ENCODE measurements at places on chromosomes 11 and 22. TPM values are rescaled to one million over a fixed set of nuclear protein-coding genes. Genes with fewer than 3 reads are reported as not detected.
A peak's percentile ranks its signal among the peaks of the same experiment; 100 is the strongest.

GRCh38 chr11:125263268-125263790, 98.8 kb downstream of the PKNOX2 start:
- H3K27me3 ChIP-seq = peaks cover 45% of the 10 kb centered on the region
- peak; percentile 99 for DNase-seq
- no peak overlapping the region for H3K4me3 ChIP-seq
- H3K27ac ChIP-seq = no peak overlapping the region
- peaks cover 17% of the 10 kb centered on the region for H3K4me1 ChIP-seq

GRCh38 chr22:49300951-49301397, 526.7 kb downstream of the BRD1 start:
- DNase-seq = no peak
- H3K27me3 ChIP-seq = no peaks in the 10 kb centered on the region
- no peak overlapping the region for H3K4me3 ChIP-seq
- H3K27ac ChIP-seq = no peak overlapping the region
- H3K36me3 ChIP-seq = no peaks in the 10 kb centered on the region
- H3K4me1 ChIP-seq = no peaks in the 10 kb centered on the region

DNA sequence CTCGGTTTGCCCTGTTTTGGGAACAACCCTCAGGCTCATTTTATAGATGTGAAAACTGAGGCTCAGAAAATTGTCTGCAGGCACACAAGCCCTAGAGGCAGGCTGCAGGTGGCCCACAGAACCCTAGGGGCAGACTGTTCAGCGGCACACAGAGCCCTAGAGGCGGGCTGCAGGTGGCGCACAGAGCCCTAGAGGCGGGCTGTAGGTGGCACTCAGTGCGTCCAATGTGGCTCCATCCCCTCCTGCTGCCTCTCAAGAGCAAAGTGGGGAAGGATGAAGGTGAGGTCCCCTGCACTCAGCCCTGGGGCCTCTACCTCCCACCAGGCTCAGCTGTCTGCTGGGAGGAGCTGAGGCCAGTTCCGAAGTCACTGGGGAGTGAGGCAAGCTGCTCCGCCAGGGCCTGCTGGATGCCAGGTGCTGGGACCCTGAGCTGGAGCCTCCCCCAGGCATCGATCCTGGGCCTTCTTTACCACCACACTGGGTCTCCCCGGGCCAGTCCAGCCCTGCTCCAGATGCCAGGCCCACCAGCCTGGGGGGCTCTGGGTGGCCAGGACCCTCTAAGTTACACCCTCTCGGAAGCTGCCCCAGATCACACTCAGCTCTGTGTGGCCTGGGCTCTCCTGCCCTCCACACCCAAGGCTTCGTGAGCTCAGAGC, 2.3 kb downstream of the ACY3 start:
- no peak overlapping the region for H3K4me3 ChIP-seq
- H3K4me1 ChIP-seq = no peaks in the 10 kb centered on the region
- DNase-seq = peak; percentile 57
- no peak overlapping the region for H3K27ac ChIP-seq

DNA sequence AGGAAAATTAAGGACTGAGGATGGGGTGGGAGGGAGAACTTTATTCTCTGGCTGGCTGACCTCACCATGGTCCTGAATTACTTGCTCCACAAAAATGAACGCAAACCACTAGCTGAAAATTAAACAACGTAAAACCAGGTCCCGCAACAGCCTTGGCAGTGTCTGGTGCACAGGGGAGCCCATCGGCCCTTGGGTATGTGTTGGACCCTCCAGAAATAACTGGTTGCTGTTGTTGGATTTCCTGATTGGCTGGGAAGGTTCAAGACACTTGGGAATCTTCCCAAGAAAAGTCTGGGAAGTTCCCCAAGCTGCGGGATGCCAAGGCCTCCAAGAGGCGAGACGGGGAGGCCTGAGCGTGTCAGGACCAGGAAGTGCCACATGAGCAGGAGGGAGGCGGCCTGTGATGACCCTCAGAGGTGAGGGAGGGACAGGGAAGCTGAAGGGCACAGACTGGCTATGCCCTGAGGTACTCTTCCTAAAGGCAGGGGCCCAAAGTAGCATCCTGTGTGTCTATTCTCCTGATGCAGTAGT, 10.4 kb upstream of the RASL10A start:
- no peaks in the 10 kb centered on the region for H3K4me1 ChIP-seq
- peaks cover 2% of the 10 kb centered on the region for H3K36me3 ChIP-seq
- H3K27me3 ChIP-seq = no peaks in the 10 kb centered on the region

DNA sequence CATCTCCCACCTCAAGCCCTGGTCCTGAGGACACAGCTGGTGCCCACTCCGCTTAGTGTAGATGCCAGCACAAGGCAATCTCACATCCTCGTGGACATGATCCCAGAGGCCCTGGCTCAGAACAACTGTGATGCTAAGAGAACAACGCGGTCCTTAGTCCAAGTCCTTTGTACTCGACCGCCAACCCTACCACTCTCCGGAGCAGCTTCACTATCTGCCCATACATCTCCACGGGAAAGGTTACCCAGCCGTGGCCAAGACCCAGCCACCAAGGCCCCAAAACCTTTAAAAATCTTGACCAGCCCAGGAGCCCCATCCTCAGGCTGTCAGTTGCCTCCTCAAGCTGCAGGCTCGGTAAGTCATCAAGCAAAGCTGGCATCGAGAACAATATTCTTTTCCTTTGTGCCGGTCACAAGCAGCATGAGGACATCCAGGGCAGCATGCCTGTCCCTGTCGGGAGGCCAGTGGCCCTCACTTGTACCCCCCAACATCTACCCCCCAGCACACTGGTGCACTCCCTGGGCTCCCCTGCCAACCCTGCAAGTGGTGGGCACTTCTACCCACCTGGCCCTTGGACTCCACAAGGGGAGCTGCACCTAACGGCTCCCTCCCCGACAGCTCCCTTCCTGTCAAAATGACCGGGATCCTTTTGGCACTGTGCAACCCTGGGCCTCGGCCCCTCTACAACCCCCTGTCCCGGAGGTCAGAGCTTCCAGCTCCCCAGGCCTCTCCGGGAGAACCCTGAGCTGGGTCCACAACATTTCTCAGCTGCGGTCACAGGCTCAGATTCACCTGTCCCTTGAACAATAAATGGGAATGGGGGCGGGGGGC, 2.5 kb downstream of the OSBPL5 start:
- no peak for DNase-seq
- peaks cover 34% of the 10 kb centered on the region for H3K4me1 ChIP-seq
- H3K4me3 ChIP-seq = no peak overlapping the region
- H3K27me3 ChIP-seq = no peaks in the 10 kb centered on the region

GRCh38 chr11:1879941-1880720, 11.6 kb downstream of the PRR33 start:
- no peak overlapping the region for H3K27ac ChIP-seq
- H3K36me3 ChIP-seq = no peaks in the 10 kb centered on the region
- DNase-seq = no peak
- H3K27me3 ChIP-seq = no peaks in the 10 kb centered on the region

- H3K4me3 ChIP-seq = no peak overlapping the region
- no peaks in the 10 kb centered on the region for H3K27me3 ChIP-seq
- peak; percentile 57 for DNase-seq
- H3K4me1 ChIP-seq = peaks cover 31% of the 10 kb centered on the region
Measured at GRCh38 chr11:65560555-65561418, 2.6 kb upstream of the LTBP3 start.

Gene MOV10L1
- not detected for total RNA-seq

Gene TOP3B
- 43.6 TPM for total RNA-seq

- no peak overlapping the region for H3K4me3 ChIP-seq
- no peaks in the 10 kb centered on the region for H3K36me3 ChIP-seq
- no peak for DNase-seq
Measured at GRCh38 chr11:120231963-120232362, 8.0 kb upstream of the POU2F3 start.

DNA sequence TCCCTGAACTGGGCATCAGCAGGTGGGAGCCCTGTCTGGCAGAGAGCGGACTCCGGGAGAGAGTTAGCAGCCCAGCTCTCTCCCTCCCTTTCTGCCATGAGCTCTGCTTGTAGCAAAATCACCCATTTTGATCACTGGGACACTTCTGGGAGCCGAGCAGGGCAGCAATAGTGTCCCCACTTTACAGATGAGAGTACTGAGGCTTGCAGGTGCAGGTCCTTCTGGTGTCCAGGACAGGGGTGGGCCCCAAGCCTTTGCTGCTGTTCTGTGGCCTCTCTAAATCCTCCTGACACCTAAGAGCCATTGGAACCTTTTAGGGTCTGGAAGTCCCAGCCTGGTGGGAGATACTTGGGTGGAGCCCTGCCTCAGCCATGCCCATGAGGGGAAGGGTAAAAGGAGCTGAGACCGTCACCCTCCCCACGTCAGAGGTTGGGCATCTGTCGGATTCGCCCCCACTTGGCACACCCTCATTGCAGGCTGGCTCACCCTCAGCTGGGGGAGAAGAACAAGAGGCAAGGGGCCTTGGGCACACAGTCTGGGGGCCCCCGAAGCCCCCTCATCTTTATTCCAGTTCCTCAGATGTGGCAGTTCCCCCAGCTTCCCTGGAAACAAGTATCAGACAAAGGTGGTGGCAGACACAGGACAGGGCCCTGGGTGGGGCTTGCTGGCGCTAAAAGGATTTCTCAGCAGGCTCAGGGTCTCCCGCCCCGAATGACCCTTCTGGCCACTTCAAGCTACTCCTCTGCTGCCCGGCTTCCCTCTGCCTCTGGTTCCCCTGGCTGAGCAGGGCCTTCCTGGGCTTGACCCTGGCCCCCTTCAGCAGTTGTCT, 4.5 kb downstream of the RIN1 start:
- no peak overlapping the region for H3K4me3 ChIP-seq
- H3K27ac ChIP-seq = peak overlapping the region; percentile 71
- DNase-seq = peak; percentile 69
- no peaks in the 10 kb centered on the region for H3K36me3 ChIP-seq
- H3K4me1 ChIP-seq = peaks cover 17% of the 10 kb centered on the region
- no peaks in the 10 kb centered on the region for H3K27me3 ChIP-seq

Gene GVQW3
- 8.1 TPM for total RNA-seq

- no peaks in the 10 kb centered on the region for H3K36me3 ChIP-seq
- DNase-seq = no peak
- H3K4me1 ChIP-seq = no peaks in the 10 kb centered on the region
- H3K27ac ChIP-seq = no peak overlapping the region
Measured at GRCh38 chr11:62024936-62025486, 57.6 kb upstream of the FTH1 start.

GRCh38 chr11:134556186-134556585, 144.1 kb upstream of the B3GAT1 start:
- DNase-seq = no peak
- no peak overlapping the region for H3K4me3 ChIP-seq
- no peaks in the 10 kb centered on the region for H3K27me3 ChIP-seq
- no peaks in the 10 kb centered on the region for H3K36me3 ChIP-seq
- H3K27ac ChIP-seq = no peak overlapping the region
- H3K4me1 ChIP-seq = no peaks in the 10 kb centered on the region

Gene OR8D4
- total RNA-seq = not detected

- H3K27ac ChIP-seq = no peak overlapping the region
- H3K4me3 ChIP-seq = no peak overlapping the region
- no peaks in the 10 kb centered on the region for H3K36me3 ChIP-seq
- no peak for DNase-seq
Measured at GRCh38 chr11:102241026-102241425, 76.3 kb upstream of the BIRC3 start.

GRCh38 chr11:76094740-76095139, 111.6 kb downstream of the WNT11 start:
- peaks cover 15% of the 10 kb centered on the region for H3K4me1 ChIP-seq
- no peak for DNase-seq
- no peaks in the 10 kb centered on the region for H3K27me3 ChIP-seq
- H3K36me3 ChIP-seq = no peaks in the 10 kb centered on the region
- peak overlapping the region; percentile 66 for H3K27ac ChIP-seq

Gene SLC7A4
- 4.0 TPM for total RNA-seq

Gene SLC1A2
- total RNA-seq = 0.92 TPM

DNA sequence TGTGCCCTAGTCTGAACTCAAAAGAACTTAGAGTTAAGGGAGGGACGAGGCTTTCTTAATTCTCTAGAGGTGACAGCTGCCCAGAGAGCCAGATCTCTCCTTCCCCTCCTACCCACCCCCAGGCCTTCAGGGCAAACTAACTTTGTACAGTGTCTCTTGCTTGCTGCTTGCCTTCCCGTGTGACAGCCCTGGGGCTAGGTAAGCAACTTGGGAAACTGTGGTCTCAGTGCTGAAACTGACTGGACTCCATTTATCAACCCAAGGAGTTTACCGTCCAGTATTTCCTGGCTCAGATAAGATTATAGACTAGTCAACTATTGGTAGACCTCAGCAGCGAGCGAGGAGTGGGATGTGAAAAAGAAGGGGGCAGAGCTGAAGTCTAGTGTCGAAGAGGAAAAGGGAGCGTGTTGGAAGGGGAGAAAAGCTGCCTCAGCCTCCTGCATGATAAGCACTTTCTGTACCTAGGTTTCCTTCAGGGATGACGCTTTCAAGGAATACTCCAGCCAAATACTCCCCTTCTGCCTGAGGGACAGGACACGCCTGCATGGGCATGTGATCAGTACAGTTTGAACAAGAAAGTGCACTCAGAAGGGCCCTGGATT, 43.3 kb upstream of the WEE1 start:
- no peaks in the 10 kb centered on the region for H3K27me3 ChIP-seq
- peak; percentile 69 for DNase-seq
- peak overlapping the region; percentile 91 for H3K27ac ChIP-seq
- H3K36me3 ChIP-seq = no peaks in the 10 kb centered on the region

Gene DEFB131B
- not detected for total RNA-seq

GRCh38 chr11:44286911-44287310, 23.0 kb downstream of the ALX4 start:
- H3K4me1 ChIP-seq = no peaks in the 10 kb centered on the region
- H3K4me3 ChIP-seq = no peak overlapping the region
- no peaks in the 10 kb centered on the region for H3K36me3 ChIP-seq

Gene FAM111B
- total RNA-seq = 1.8 TPM

GRCh38 chr11:120703358-120704152, 192.0 kb downstream of the GRIK4 start:
- no peaks in the 10 kb centered on the region for H3K27me3 ChIP-seq
- H3K4me3 ChIP-seq = no peak overlapping the region

Gene CATSPER1
- not detected for total RNA-seq

Gene OR8G1
- not detected for total RNA-seq

DNA sequence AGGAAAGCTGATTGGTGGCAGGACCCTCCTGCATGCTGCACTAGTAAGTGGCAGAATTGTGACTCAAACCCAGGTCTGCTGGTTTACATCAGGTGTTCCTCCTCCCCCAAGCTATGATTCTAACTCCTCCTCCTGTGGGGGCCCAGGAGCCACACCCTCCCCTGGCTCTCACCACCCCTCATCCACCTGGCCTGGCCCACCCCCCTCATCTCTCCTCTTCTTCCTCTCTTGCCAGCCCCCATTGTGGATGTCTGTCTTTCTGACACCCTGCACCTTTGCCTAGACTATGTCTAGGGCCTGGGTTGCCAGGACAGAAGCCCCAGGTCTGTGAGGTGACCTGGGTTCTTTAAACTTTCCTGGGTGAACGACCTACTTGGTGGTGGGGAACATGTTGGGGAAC, 59.9 kb downstream of the GRIK4 start:
- no peaks in the 10 kb centered on the region for H3K36me3 ChIP-seq
- no peak overlapping the region for H3K27ac ChIP-seq
- H3K27me3 ChIP-seq = peaks cover 54% of the 10 kb centered on the region
- no peak for DNase-seq

- no peak overlapping the region for H3K27ac ChIP-seq
- H3K4me1 ChIP-seq = no peaks in the 10 kb centered on the region
- no peak overlapping the region for H3K4me3 ChIP-seq
Measured at GRCh38 chr22:46065691-46066454, 84.5 kb upstream of the PPARA start.
